ENCODE measurements at places on chromosomes 7 and 10.

GRCh38 chr10:8416192-8416701 is 361.8 kb downstream of the GATA3 start:
- DNase-seq: no peak

DNA sequence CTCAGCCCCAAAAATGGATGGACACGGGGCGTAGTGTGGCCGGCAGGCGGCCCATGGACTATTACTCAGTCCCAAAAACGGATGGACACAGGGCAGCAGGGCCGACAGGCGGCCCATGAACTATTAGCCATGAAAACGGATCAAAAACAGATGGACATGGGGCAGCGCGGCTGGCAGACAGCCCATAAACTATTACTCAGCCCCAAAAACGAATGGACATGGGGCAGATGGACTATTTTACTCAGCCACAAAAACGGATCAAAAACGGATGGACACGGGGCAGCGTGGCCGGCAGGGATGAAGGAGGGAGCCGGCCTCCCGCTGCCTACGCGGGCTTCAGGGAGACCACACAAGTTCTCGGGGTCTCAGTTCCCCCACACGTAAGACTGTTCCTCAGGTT is 32.9 kb downstream of the GPER1 start:
- DNase-seq: no peak

- no peak for DNase-seq
Observed at GRCh38 chr7:22378199-22378980, 21.4 kb upstream of the RAPGEF5 start.

- no peak for DNase-seq
Observed at GRCh38 chr10:4758256-4758655, 67.8 kb upstream of the AKR1E2 start.

DNA sequence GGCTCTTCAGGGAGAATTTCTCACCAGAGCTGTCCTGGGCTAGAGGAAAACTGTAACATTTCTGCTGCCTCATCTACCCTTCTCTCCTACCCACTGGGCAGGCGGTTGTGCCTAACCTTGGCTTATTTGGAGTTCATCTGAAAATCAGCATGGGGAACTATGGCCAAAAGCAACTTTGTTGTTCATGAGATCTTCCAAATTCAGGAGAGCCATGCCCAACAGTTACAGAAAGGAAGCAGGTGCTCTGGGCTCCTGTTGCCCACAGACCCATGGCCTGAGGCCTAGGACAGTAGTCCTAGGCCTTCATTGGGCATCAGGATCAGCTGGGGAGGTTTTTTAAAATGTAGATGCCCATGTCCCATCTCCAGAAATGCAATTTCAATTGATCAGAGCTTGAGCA is 85.2 kb downstream of the GRID1 start:
- no peak for DNase-seq

DNA sequence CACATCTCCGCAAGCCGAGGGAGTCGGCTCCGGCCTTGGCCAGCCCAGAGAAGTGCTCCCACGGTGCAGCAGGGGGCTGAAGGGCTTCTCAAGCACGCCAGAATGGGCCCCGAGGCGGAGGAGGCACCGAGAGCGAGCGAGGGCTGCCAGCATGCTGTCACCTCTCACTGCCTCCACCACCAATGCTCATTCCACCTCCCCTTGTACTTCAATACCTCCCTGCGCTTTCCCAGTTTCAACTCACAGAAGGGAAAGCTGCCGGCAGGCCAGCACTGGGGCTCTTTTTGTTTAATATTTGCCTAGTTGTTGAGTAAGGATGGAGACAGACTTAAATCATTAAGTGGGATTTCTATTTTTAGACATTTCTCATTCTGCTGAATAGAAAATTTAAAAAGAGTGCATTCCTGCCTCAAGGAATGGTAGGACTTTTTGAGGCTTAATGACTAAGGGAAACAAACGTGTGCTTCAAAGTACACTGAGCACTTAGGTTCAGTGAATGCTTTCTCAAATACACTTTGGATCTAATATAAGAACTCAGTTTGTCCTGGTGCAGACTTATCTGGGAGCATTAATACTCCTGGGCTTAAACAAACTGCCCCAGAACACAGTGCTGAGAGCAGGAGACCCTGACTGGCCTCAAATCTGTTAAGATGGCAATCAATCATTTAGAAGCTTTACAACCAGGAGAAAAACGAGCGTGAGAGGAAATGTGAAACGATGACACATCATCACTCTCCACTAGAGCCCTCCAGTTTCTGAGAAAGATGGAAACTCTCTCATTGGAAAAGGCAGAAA is 131.2 kb downstream of the RALA start:
- DNase-seq: peak; percentile 84

GRCh38 chr7:30920584-30921539 is 9.2 kb downstream of the AQP1 start:
- DNase-seq: peak; percentile 3

- DNase-seq: no peak
Observed at GRCh38 chr10:3861795-3862194, 76.8 kb upstream of the KLF6 start.

DNA sequence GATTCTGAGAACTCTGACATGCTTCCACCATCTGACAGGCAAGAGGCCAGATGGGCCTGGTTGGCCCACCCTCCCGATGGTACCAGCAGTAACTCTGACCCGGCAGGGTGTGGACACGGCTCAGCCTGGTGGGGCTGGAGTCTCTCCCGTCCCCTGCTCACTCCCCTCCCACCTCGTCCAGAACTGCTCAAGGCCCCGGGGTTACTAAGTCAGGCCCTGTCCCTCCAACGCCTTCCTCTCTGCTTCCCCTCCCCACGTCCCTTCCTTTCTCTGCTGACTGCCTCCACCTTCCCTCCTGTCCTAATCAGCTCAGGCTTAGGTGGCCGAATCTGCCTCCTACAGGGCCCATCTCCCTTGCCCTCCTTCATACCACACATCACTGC is 12.5 kb downstream of the CALML5 start:
- DNase-seq: no peak

DNA sequence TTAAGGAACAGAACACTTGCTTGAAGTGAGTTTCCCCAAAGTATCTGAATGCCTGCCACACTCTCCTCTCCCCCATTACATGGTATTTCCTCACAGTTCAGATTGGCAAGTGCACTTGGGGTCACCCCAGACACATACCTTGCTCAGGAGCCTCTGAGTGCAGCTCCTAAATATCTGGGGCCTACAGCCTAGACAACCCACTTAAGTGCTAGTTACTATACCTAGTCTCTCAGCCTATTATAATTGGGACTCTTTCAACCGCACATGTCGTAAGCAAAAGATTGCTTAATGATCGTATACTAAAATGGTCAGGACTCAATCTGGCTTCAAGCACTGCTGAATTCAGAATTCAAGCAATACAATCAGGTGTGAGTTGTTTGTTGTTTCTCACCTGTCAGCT is 19.9 kb downstream of the TMEM176B start:
- DNase-seq: no peak

DNA sequence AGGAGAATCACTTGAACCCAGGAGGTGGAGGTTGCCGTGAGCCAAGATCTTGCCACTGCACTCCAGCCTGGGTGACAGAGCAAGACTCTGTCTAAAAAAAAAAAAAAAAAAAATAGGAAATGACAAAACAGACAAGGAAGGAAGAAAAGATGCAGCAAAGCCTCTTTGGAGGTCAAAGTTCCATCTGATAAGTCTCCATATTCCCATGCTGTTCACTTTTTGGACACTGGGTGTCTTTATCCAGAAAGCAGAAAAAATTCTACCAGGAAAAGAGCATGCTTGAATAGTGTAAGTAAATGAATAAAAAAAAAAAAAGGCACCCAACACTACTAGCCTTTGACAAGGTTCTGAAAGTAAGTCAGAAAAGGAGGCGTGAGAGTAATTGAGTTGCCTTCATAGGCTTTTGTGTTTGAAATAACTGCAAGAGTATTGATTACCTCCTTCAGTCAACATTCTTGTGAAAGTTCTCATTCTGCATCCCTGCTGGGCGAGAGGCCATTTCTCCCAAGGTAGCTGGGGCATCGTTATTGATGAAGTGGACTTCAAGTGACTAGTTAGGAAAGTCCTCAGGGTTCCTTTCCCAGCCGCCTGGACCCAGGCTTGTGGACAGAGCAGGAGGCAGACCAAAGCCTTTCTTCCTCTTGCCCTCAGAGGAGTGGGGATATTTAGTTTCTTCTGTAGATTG is 133.3 kb upstream of the KIF5B start:
- DNase-seq: no peak

DNA sequence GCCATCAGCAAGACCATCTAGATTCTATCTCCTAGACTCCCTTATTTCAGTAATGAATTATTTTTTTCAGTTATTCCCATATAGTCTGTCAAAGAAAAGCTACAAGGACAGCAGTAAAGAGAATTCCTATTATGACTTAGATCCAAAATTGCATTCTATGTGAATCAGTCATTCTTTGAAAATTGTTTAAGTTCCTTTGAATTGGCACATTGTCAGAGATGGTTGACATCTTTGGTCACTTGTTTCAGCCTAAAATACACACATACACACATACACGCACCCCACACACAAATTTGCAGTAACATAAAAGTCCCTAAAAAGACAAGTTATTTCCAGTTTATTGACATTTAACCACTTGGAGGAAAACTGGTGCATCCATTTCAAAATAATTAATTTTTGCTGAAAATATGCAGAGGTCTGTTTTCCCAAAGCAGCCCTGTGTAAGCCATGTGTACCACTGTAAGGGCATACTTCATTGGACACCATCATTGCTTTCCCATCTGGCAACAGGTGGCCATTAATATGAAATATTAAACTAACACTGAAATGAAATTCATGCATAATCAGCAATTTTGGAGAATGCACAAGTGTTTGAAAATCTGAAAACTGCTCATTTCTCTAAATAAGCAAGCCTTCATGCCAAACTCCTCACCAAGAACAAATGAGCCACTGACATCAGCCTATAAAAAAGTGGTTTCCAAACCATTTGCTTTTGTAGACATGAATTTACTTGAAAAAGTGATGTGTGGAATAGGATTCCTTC is 121.7 kb upstream of the COL1A2 start:
- no peak for DNase-seq

- DNase-seq: no peak
Observed at GRCh38 chr7:34734771-34735170, 76.8 kb downstream of the NPSR1 start.

DNA sequence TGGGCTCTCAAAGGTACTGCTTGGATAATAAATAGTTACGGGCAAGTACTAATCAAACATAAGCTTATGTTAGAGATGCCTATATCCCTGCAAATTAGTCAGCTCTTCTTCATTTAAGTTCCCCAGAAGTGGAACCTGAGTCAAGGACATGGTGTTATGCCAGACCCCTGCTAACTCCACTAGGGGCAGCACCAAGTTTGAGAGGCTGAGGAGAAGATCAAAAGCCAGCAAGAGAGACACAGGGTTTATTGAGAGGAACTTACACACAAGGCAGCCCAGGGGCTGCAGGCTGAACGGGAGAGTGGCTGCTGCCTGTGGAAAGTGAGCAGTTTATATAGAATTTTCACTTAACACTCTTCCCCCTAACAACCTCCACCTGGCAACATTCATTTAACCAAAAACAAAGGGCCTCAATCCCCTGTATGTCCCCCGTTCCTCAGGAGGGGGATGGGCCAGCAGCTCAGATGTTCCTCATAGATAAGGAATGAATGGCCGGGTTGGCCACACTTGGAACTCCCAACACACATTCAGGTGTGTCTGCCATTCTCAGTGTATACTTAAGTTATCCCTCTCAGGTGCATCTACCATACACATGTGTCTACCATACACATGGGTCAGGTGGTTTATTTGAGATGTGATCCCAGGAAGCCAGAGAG is 62.6 kb upstream of the GHITM start:
- DNase-seq: no peak

DNA sequence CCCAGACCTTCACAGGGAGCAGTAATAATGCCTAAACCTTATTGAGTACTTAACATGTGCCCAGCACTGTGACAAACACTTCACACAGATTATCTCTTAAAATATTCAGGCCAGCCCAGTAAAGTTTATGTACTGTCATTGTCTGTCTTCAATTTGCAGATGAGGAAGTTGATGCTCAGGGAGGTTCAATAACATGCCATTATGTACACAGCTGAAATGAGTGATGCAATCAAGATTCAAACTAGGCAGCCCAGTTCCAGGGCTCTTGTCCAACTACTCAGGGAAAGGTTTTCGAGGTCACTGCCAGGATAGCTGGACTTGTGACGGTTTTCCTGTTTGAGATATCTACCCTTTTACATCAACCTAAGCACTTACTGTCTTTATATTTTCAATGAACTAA is 56.1 kb downstream of the AUTS2 start:
- no peak for DNase-seq

DNA sequence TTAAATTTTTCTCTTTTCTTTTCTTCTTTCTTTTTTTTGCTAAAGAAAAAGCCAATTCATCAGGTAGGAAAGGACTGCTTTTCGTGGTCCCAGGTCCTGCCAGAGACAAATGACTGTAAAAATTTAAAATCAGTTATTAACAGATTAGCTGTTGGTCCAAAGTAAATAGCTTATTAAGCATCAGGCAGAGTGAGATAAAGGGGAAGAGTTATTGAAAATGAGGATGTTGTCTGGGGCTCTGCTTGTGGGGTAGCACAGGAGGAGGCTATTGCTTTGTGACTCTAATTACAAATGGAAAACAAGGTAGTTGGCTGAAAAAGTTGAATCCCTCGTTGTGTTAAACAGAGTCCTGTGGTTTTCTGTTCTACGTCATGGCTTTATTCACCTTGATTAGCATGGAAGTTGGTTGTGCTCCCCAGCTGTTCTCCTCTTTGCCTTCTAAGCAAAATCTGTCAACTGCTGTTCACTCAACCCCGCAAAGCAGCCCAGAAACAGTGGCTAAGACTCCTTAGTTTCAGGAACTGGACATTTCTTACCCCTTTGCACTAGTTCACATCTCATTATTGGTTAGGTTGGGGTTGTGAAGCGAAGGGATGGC is 128.9 kb downstream of the SNX10 start:
- DNase-seq: no peak

GRCh38 chr7:110803602-110804143 is 287.3 kb upstream of the LRRN3 start:
- DNase-seq: no peak

- DNase-seq: no peak
Observed at GRCh38 chr10:6162589-6163356, 40.0 kb upstream of the PFKFB3 start.

DNA sequence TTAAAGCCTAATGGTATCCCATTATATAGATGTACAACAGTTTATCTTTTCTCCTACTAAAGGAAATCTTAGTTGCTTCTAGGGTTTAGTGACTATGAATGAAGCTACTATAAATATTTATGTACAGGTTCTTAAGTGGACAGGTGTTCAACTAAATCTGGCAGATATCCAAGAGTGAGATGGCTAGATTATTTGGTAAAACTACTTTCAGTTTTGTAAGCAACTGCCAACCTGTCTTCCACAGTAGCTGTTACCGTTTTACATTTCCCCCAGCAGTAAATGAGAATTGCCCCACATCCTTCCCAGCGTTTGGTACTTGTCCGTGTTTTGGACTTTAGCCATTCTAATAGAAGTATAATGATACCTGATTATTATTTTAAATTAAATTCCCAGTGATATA is 144.9 kb upstream of the MAGI2 start:
- no peak for DNase-seq

GRCh38 chr10:69848454-69848853 is 46.7 kb downstream of the COL13A1 start:
- no peak for DNase-seq

Data from kidney glomerular epithelial cell (primary cell).